ENCODE measurements at places on chromosomes 7 and 10. TPM values are rescaled to one million over a fixed set of nuclear protein-coding genes. Genes with fewer than 3 reads are reported as not detected.

- DNase-seq = no peak
- H3K4me1 ChIP-seq = peaks cover 40% of the 10 kb centered on the region
- H3K36me3 ChIP-seq = no peaks in the 10 kb centered on the region
Observed at GRCh38 chr10:79244841-79245504, 102.3 kb upstream of the PPIF start.

- DNase-seq = peak; percentile 41
- H3K36me3 ChIP-seq = no peaks in the 10 kb centered on the region
- H3K27me3 ChIP-seq = no peaks in the 10 kb centered on the region
- H3K27ac ChIP-seq = no peak overlapping the region
Observed at GRCh38 chr10:13717936-13718772, 131.4 kb downstream of the PRPF18 start.

DNA sequence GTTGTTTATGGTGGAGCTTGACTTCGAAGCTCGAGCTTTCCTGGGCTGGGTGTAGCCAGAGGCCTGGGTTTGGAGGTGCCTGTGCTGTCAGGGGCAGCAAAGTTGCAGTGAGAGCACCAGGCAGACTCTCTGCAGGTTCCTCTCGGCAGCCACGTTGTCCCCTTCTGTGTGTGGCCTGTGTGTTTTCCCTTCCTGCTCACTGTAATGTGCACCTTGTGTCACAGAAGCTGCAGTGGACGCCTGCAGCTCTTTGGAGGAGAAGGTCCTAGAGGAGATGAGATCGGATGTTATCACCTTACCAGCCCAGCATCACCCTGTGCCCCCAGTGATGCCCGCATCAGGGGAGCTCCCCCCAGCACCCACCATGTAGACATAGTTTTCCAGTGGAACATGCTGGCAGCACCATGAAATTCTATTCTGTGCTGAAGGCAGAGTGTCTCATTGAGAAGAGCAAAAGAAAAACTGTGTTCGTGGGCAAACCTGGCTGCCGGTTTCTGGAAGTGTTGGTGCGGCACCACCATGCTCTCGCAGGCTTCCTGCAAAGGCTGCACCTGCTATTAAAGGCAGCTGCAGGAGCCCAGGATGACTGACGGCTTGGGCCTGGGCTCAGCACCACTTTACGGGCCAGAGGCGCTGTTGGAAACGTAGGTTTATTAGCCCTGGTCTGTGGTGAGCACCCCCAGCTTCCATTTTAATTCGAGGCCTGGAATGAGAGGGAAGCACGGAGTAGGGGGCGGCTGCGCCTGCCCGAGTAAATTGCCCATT lies 609.8 kb upstream of the FOXK1 start:
- no peak for DNase-seq
- no peak overlapping the region for H3K4me3 ChIP-seq

ST7 gene
- 28.5 TPM for total RNA-seq

C7orf33 gene
- not detected for total RNA-seq

- H3K27ac ChIP-seq = no peak overlapping the region
- DNase-seq = no peak
- H3K4me3 ChIP-seq = no peak overlapping the region
- no peaks in the 10 kb centered on the region for H3K4me1 ChIP-seq
- H3K27me3 ChIP-seq = no peaks in the 10 kb centered on the region
- H3K36me3 ChIP-seq = no peaks in the 10 kb centered on the region
Observed at GRCh38 chr10:66586073-66586472, 339.8 kb upstream of the LRRTM3 start.

GRCh38 chr7:67753891-67754290 lies 757.3 kb downstream of the TYW1 start:
- H3K4me3 ChIP-seq = no peak overlapping the region
- no peak overlapping the region for H3K27ac ChIP-seq
- H3K4me1 ChIP-seq = no peaks in the 10 kb centered on the region
- H3K27me3 ChIP-seq = no peaks in the 10 kb centered on the region
- no peak for DNase-seq

ZNF467 gene
- total RNA-seq = 16.7 TPM

DNA sequence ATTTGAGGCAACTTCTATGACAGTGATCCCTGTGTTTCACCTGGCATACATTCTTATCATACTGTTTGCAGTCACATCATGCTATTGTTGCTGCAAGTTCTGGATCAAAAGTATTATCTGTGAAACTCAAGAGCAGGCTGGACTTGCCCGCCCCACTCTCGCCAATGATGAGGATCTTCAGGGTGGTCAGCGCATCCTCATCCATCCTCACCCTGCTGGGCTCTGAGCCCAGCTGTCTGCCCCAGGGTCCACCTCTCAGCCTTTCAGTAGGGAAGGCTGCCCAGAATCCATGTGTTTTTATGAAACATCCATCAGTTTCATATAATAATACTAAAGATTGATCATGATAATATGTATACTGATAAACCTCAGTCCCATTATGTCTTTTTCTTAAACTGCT lies 55.4 kb upstream of the KIF5B start:
- H3K27ac ChIP-seq = no peak overlapping the region
- H3K27me3 ChIP-seq = no peaks in the 10 kb centered on the region
- H3K4me3 ChIP-seq = no peak overlapping the region
- H3K4me1 ChIP-seq = no peaks in the 10 kb centered on the region
- no peaks in the 10 kb centered on the region for H3K36me3 ChIP-seq
- no peak for DNase-seq

DNA sequence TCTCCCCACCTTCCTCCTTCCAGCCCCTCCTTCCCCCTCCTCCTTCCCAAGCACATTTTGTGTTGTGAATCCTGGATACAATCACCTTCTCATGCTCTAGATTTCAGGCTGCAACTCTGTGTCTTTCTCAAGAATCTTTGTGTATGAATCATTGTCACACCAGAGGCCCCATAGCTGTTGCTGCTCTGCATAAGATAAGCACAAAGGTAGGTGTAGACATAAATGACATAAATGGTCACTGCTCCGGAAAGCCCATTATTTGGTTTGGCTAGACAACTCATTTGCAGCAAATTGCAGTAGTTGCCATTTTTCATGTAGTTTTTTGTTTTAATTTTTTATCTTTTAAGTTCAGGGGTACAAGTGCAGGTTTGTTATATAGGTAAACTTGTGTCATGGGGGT lies 216.3 kb upstream of the NRP1 start:
- no peaks in the 10 kb centered on the region for H3K36me3 ChIP-seq
- H3K4me1 ChIP-seq = peaks cover 2% of the 10 kb centered on the region
- no peak overlapping the region for H3K4me3 ChIP-seq

DNA sequence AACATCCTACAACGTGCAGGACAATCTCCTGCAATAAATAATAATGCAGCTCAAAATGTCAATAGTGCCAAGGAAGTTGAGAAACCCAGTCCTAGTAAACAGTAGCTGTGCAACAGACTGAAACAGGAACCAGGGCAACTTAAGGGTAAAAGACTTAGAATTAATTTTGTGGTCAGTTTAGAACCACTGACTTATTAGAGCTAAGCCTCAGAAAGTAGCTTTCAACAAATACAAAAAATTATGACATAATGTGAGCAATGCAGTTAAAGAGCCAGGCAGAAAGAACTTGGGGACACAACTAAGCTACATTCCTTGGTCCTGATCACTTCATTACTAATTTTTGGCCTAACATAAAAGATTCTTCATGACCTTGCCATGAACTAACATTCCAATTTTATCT lies 195.4 kb downstream of the MACC1 start:
- no peak overlapping the region for H3K4me3 ChIP-seq
- no peaks in the 10 kb centered on the region for H3K4me1 ChIP-seq
- no peak overlapping the region for H3K27ac ChIP-seq
- DNase-seq = no peak

NUDT1 gene
- total RNA-seq = 8.4 TPM

IGF2BP3 gene
- 0.23 TPM for total RNA-seq

- H3K4me1 ChIP-seq = peaks cover 9% of the 10 kb centered on the region
- H3K4me3 ChIP-seq = peak overlapping the region; percentile 80
- H3K36me3 ChIP-seq = no peaks in the 10 kb centered on the region
- peak overlapping the region; percentile 73 for H3K27ac ChIP-seq
Observed at GRCh38 chr7:116525298-116525912, 569 bp downstream of the CAV1 start.

DNA sequence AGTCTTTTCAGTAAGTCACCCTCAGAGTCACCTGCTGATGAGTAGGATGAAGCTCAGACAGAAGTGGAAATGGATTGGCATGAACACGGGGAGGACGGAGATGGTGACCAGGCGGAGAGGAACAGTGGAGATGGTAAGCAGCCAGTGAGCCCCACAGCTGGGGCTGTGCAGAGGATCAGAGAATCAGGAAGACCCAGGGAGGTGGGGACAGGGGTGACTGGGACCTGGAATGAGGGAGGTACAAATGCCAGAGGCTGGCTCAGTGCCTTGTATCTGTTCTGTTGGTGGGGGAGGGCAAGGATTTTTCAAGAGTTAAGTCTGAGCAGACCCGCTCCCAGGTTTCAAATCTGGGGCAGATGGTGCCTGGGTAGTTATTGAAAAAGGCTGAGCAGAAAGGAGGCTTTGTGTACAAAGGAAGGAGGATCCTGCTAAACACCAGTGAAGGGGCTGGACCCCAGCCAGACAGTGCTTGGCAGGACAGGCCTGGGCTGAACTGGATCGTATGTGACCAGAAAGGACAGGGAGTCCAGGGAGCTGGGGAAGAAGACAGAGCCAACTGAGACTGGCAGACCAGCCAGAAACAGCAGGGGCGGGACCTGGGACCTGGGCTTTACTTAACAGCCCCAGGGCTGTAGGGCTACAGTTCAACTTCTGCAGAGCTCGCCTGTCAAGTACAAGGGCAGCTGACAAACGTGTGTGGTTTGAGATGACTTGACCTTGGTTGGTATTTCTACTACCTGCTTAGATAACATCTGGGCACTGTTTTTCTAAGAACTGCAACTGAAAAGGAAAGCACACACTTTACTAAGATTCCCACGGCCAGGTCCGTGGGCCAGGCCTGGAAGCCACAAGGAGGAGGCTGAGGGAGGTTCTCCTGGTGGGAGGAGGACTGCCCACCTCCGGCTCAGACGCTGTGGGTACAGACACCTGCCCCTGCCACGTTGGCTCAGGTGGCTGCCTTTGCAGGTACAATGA lies 13.2 kb upstream of the FRMPD2 start:
- H3K27ac ChIP-seq = no peak overlapping the region
- DNase-seq = no peak
- H3K36me3 ChIP-seq = no peaks in the 10 kb centered on the region

DNA sequence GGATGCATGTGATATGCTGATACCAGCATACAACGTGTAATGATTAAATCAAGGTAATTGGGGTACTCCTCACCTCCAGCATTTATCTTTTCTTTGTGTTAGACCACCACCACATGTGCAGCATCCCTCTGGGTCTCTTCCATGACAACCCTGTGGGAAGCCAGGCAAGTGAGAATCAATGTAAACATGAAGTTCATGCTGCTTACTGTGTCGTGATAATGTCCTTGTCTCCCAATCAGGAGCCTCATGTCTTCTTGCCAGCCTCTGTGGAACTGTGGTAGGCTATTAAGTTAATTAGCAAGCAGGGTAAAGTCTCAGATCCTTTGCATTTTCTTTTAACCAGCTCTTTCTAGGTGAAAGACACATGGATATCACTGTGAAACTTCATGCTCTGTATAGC lies 126.7 kb downstream of the TES start:
- peaks cover 4% of the 10 kb centered on the region for H3K4me1 ChIP-seq
- no peak overlapping the region for H3K27ac ChIP-seq
- no peaks in the 10 kb centered on the region for H3K36me3 ChIP-seq
- H3K27me3 ChIP-seq = no peaks in the 10 kb centered on the region
- H3K4me3 ChIP-seq = no peak overlapping the region

CLRN3 gene
- not detected for total RNA-seq

DNA sequence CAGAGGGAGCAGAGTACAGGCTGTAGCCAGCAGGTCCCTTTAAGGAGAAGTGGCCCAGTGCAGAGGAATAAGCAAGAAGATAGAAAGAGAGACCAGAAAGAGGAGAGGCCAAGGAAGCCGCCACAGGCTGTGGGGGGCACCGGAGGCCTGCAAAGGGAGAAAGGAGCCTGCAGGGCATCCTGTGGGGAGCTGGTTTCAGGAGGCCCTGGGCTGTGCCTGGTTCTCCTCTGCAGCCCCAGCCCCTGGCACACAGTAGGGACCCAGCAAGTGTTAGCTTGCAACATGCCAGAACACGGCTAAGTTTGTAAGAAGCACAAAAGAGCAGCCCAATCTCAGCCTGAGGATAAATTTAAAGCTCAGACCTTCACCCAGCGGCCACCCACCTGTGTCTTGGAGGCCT lies 12.3 kb upstream of the C10orf71 start:
- H3K36me3 ChIP-seq = no peaks in the 10 kb centered on the region
- H3K27ac ChIP-seq = no peak overlapping the region

DNA sequence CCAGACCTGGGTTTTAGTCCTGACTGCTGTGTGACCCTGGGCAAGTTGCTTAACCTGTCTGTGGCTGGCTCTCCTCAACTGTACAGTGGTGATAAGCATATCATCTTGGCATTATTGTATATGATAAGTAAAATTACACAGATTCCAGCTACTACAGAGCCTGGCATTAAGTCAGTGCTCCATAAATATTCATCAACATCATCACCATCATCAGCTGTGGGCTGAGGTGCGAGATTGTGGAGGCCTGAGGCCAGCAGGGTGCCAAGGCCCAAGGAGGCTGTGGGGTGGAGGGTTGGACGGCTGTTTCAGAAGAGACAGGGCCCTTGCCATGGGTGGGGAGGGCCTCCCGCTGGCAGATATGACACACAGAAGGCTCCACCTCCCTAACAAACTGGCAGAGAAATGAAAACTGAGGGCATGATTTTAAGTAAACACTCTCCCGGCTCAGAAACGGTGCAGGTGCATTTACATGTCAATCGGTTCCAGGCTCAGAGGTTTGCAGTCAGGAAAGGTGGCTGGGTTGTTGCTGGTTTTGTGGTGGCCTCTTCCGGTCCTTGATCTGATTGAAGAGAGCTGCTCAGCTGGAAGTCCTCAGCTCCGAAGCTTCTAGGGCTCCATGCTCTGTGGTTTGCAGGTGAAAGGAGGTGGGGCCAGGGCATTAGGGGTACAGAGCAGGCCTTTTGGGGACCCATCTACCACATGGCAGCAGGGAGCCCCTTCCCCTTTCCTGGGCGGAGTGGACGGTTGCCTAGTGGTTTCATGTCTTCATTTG lies 10.2 kb downstream of the CRYGN start:
- peak; percentile 33 for DNase-seq
- peaks cover 5% of the 10 kb centered on the region for H3K4me1 ChIP-seq
- no peaks in the 10 kb centered on the region for H3K36me3 ChIP-seq

DLX5 gene
- 1.3 TPM for total RNA-seq

- DNase-seq = no peak
- H3K27ac ChIP-seq = no peak overlapping the region
- no peak overlapping the region for H3K4me3 ChIP-seq
- no peaks in the 10 kb centered on the region for H3K36me3 ChIP-seq
- H3K27me3 ChIP-seq = no peaks in the 10 kb centered on the region
- no peaks in the 10 kb centered on the region for H3K4me1 ChIP-seq
Observed at GRCh38 chr7:155090684-155091083, 20.6 kb downstream of the HTR5A start.

GRCh38 chr7:134676743-134677142 lies 30.1 kb downstream of the BPGM start:
- H3K4me1 ChIP-seq = peaks cover 1% of the 10 kb centered on the region
- no peak for DNase-seq
- no peak overlapping the region for H3K4me3 ChIP-seq
- no peak overlapping the region for H3K27ac ChIP-seq

DNA sequence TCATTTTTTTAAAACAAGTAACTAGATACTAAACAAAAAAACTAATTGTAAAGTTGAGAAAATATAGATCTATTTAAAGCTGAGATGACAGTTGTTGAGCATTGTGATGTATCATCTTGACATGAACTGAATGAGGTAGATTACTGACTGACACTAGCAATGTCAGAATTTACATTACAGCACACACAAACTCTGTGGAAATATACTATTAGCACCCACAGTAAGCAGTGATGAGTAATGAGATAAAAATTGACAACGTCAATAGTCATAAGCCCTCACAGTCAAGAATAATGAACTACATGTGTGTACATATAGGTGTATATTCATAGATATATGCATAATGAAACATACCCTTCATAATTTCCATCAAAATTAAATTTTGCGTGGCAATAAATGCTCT lies 368.4 kb downstream of the TFEC start:
- peaks cover 2% of the 10 kb centered on the region for H3K4me1 ChIP-seq
- no peak overlapping the region for H3K4me3 ChIP-seq
- no peak overlapping the region for H3K27ac ChIP-seq
- no peak for DNase-seq
- H3K27me3 ChIP-seq = no peaks in the 10 kb centered on the region
